NCI-H1092 treated with DMSO at 0.1 percent for 48 hours (cell line): ENCODE measurements at places on chromosomes 3 and 15.

GRCh38 chr3:11910971-11911531 lies 64.4 kb upstream of the TAMM41 start:
- DNase-seq = no peak

DNA sequence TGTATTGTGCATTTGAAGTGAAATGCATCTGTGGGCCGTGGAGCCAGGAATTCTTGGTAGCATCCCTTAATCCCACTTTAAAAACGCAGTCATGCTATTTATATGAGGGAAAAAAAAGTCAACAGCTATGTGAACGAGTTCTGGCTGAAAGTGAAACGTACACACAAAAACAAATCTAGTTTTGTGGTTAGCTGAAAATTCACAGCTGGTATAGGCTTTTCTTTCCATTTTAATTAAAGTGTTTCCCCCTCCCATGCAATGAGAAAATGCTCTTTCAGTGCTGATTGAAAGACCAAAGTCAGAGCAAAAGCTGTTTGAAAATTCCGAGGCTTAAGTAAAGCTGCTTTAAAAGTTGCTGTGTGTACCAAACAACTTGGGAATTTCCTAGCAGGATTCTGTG lies 297.4 kb downstream of the PLCL2 start:
- DNase-seq = no peak

DNA sequence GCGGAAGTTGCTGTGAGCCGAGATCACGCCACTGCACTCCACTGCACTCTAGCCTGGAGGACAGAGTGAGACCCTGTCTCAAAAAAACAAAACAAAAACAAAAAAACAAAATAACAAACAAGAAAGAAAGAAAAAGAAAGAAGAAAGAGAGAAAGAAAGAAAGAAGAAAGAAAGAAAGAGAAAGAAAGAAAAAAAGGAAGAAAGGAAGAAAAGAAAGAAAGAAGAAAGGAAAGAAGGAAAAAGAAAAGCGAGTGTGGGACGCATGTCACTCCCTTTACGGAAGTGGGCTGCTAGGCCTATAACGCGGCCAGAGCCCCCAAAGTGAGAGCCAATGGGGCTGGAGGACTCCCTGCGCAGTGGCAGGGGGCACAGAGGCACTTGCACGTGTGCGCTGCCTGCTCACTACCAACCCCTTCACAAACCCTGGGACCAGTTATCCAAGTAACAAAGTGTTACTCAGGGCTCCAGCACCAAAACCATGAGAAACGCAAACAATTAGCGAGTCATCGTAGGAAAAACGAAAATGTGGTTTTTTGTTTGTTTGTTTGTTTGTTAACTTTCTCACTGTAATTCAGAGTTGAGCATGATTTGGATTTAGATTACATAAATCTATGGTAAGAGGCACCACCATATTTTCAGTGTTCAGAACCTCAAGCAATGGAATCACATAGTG lies 40.8 kb upstream of the ATP1B3 start:
- no peak for DNase-seq

DNA sequence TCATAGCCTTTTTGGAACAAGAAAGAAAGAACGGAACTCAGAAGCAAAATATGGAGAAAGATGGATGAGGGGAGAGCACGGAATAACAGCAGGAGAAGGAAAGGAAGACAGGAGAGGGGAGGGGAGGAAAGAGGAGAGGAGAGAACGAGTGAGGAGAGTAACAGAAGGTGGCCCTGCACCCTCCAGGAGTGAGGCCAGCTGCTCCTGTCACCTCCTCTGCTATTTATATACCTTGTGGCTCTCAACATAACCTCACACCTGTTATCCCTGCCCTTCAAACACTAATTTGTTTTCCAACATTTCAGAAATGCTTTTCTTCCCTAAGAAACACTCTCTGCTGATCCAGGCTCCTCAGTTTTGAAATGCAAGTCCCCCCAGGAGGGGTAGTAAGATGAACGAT lies 53.4 kb upstream of the ATP2B2 start:
- no peak for DNase-seq

GRCh38 chr15:25711164-25711563 lies 152.0 kb downstream of the ATP10A start:
- DNase-seq = no peak
